Heart right ventricle (tissue), 16 donors: ENCODE measurements at places on chromosomes 7 and 10.

DNA sequence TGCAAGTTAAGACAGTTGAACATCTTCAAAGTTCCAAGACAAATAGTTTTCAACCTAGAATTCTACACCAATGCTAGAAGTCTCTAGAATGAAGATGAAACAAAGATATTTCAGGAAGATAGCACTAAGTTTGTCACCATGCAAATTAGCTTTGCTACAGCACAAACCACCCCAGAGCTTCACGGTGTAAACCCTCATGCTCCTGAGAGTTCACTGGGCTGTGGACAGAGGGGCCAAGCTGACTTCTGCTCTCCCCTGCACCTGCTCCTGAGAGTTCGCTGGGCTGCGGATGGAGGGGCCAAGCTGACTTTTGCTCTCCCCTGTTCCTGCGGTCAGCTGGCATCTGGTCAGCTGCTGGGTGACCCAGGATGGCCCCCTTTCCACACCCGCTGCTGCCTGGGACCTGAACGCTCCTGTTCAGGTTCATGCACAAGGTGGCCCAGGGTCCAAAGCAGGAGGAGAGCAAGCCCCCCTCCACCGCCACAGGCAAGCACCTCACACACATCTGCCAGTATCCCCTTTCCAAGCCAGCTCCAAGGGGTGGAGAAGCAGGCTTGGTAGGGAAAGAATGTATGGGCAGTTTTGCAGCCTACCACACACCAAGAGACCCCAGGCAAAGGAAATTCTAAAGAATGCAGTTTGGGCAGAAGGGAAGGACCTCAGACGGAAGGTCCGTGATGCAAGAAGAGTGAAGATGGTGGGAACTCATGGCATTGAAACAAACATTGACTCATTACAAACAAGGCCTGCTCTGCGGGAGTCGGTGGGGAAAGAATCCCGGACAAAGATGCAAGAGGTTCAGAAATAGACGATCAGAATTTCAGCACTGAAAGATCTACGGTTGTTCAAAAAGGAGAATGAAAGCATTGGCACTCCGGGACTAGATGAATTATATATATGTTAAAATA lies 137.8 kb upstream of the PPP2R2D start:
- H3K27me3 ChIP-seq = no peaks in the 10 kb centered on the region
- no peak for DNase-seq
- no peak overlapping the region for H3K4me3 ChIP-seq
- H3K27ac ChIP-seq = no peak overlapping the region

DNA sequence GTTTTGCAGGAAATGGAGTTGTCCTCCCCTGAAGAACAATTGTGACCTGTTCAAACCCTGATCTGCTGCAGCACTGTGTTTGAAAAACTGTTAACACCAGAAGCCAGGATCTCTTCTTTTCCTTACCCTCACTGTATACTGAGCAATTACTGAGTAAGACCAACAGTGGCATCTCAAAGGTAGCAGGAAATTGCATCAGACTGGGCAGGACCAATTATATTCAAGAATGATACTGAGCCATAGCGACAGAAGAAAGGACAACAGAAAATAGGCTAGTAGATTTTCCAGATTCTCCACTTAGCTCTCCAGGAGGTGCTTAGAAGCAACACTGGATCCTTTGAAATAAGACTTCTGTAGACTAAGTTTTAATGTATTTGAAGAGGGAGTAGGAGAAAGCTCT lies 57.4 kb upstream of the INHBA start:
- H3K27ac ChIP-seq = no peak overlapping the region
- no peak for DNase-seq
- no peaks in the 10 kb centered on the region for H3K36me3 ChIP-seq

DNA sequence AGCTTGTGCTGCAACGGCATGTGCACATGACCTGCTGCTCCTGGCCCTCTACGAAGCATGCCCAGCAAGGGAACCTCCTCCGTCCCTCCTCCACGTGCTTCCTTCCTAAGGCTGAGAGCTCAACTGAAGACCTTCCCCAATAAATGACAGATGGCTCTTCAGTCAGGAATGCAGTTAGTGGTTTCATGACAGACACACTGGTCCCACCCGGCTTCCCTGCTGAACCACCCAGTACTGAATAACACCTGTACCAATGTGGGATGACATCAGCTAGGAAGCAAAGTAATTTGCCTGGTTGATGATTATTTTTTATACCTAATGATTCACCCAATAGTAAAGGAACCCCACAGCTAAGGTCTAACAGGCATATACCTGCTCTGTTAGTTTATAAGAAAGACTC lies 69.1 kb downstream of the SCRN1 start:
- H3K27ac ChIP-seq = no peak overlapping the region
- no peaks in the 10 kb centered on the region for H3K4me1 ChIP-seq
- DNase-seq = no peak
- no peak overlapping the region for H3K4me3 ChIP-seq
- H3K36me3 ChIP-seq = peaks cover 20% of the 10 kb centered on the region
- H3K27me3 ChIP-seq = no peaks in the 10 kb centered on the region

- no peaks in the 10 kb centered on the region for H3K36me3 ChIP-seq
- DNase-seq = no peak
- no peak overlapping the region for H3K27ac ChIP-seq
- H3K27me3 ChIP-seq = no peaks in the 10 kb centered on the region
- H3K4me3 ChIP-seq = no peak overlapping the region
- no peaks in the 10 kb centered on the region for H3K4me1 ChIP-seq
Measured at GRCh38 chr7:126574276-126575250, 678.2 kb downstream of the GRM8 start.

DNA sequence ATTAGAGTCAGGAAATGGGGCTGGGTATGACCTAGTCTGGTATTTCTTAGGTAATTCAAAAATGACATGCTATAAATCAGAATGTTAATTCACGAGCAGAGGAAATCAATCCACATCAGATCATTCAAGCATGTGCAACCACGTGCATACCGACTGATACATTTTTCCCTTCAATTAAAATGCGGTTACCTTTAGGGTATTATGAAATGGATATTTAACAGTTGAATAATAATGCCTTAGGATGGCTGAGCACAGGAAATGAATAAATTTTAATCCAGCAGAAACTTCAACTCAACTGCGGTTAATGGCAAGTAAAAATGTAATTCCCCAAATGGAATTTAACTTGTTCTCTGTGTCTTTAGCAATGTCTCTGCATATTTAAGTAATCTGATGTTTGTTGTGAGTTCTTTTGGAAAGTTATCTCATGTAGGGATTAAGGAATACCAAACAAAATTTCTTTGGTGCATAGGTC lies 9.2 kb downstream of the CPA2 start:
- H3K4me1 ChIP-seq = peaks cover 18% of the 10 kb centered on the region
- H3K36me3 ChIP-seq = no peaks in the 10 kb centered on the region
- no peak for DNase-seq
- no peak overlapping the region for H3K27ac ChIP-seq
- no peaks in the 10 kb centered on the region for H3K27me3 ChIP-seq

DNA sequence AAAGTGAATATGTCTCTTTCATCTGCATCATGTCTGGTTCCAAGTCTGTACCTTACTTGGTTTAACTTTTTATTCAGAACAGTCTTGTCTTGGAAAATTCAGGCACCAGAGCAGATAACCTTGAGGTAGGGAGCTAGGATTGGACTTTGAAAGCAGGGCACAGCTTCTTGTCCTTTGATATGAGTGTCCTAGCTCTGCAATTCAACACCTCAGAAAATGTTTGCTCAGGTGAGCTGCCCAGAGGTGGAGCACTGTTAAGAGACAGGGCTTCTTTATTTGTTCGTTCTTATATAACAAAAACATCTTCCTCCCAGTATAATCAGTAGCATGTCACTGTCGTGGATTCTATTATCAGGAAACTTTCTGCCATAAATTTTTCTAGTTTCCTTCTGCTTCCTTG lies 118.3 kb downstream of the LRRC4 start:
- no peaks in the 10 kb centered on the region for H3K4me1 ChIP-seq
- DNase-seq = no peak
- H3K4me3 ChIP-seq = no peak overlapping the region

DNA sequence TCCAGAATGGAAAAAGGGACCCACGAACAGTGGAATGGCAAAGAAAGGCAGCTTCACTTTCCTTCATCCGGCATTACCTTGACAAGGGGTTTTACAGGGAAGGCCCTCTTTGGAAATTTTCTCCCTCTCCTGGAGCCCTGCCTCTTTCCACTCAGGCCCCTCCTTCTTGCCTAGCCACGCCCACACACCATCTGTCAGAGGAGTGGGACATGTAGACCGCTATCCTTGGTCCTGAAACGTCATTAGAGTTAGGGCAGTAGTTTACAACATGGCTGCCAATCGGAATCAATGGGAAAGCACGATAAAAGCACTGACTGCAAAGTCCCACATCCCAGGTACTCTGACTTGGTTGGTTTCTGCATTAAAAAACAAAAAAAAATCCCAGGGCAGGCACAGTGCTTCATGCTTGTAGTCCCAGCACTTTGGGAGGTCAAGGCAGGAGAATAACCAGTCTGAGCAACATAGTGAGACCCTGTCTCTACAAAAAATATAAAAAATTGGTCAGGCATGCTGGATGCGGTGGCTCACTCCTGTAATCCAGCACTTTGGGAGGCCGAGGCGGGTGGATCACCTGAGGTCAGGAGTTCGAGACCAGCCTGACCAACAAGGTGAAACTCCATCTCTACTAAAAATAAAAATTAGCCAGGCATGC lies 96.4 kb downstream of the MARCHF5 start:
- no peaks in the 10 kb centered on the region for H3K4me1 ChIP-seq
- H3K4me3 ChIP-seq = no peak overlapping the region
- H3K27ac ChIP-seq = no peak overlapping the region
- no peaks in the 10 kb centered on the region for H3K27me3 ChIP-seq
- H3K36me3 ChIP-seq = no peaks in the 10 kb centered on the region

DNA sequence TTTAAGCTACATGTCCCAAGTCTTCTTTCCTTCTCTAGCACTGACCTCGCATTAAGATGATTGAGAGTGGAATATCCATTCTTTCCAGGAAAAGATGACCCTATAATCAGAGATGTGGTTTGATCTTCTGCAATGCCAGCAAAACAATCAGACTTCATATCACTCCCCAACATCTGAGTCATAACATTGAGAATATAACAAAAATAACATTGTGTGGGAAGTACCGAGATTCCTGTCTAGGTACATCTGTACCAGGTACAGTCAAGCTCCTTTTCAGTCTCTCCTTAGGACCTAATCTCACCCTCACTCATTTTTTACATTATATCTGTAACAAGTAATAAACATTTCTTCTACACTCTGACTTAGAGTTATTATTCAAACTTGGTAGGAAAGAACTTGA lies 201.6 kb downstream of the LRRTM3 start:
- no peaks in the 10 kb centered on the region for H3K36me3 ChIP-seq
- H3K27me3 ChIP-seq = no peaks in the 10 kb centered on the region
- no peak overlapping the region for H3K4me3 ChIP-seq
- H3K27ac ChIP-seq = no peak overlapping the region
- DNase-seq = no peak

DNA sequence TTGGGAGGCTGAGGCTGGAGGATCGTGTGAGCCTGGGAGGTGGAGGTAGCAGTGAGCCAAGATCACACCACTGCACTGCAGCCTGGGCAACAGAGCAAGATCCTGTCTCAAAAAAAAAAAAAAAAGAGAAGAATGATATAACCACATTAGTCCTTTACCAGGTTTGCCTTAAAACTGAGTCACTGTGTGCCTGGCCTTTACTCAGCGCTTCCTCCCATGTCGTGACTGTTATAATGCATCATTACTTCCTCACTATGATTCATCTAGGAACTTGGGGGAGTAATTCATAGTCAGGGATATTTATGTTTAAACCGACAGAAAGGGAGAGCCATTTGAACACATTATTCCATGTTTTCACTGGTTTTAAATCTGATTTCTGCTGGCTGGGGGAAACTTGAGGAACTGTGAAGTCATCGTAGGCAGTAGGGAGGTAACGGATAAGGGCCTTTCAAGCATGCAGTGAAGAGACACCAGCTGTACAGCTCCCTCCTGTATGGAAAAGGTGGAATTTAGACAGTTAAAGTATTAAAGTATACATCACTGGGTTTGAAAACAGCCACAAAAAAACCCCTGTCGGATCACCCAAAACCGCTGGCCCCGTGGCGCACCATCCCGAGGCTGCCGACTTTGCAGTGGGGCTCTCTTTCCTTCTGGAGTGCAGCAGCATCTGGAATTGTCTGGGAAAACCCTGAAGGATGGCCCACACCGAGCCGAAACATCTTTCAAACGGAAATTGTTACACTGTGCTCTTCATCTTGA lies 119.8 kb downstream of the NKX6-2 start:
- no peak overlapping the region for H3K27ac ChIP-seq
- no peak for DNase-seq
- H3K36me3 ChIP-seq = no peaks in the 10 kb centered on the region
- H3K4me3 ChIP-seq = no peak overlapping the region
- peaks cover 5% of the 10 kb centered on the region for H3K4me1 ChIP-seq
